Cardiac muscle cell (in vitro differentiated cells and primary cell): ENCODE measurements at places on chromosomes 16 and 17. TPM values are rescaled to one million over a fixed set of nuclear protein-coding genes. Genes with fewer than 3 reads are reported as not detected.

DNA sequence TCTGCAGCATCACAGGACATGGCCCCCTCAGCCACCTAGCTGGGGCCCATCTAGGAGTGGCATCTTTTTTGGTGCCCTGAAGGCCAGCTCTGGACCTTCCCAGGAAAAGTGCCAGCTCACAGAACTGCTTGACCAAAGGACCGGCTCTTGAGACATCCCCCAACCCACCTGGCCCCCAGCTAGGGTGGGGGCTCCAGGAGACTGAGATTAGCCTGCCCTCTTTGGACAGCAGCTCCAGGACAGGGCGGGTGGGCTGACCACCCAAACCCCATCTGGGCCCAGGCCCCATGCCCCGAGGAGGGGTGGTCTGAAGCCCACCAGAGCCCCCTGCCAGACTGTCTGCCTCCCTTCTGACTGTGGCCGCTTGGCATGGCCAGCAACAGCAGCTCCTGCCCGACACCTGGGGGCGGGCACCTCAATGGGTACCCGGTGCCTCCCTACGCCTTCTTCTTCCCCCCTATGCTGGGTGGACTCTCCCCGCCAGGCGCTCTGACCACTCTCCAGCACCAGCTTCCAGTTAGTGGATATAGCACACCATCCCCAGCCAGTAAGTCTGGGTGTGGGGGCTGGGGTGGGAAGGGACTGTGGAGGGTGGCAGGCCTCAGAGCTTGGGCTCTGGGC, 22.0 kb downstream of the RARA start:
- no peak overlapping the region for H3K4me3 ChIP-seq
- no peak for DNase-seq
- H3K27ac ChIP-seq, result peak overlapping the region; percentile 75
- no peaks in the 10 kb centered on the region for H3K27me3 ChIP-seq
- H3K36me3 ChIP-seq, result peaks cover 4% of the 10 kb centered on the region
- peaks cover 36% of the 10 kb centered on the region for H3K4me1 ChIP-seq

DNA sequence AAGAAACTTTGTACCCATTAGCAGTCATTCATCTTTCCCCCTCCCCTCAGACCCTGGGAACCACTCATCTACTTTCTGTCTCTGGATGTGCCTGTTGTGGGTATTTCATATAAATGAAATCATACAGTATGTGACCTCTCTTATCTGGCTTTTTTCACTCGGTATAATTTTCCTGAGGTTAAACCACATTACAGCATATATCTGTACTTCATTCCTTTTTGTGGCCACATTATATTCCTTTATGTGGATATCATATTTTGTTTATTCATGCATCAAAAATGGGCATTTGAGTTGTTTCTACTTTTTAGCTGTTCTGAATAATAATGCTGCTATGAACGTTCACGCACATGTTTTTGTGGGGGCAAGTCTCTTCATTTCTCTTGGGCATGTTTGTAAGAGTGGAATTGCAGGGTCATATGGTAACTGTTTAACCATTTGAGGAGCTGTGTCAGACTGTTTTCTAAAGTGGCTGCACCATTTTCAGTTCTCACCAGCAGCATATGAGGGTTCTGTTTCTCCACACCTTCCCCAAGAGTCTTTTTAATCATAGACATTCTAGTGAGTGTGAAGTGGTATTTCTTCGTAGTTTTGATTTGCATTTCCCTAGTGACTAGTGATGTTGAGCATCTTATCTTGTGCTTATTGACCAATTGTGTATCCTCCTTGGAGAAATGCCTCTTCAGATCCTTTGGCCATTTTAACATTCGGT, 3.8 kb downstream of the SNX29 start:
- H3K36me3 ChIP-seq, result no peaks in the 10 kb centered on the region
- H3K4me1 ChIP-seq, result peaks cover 6% of the 10 kb centered on the region
- DNase-seq, result no peak
- H3K27ac ChIP-seq, result no peak overlapping the region
- no peaks in the 10 kb centered on the region for H3K27me3 ChIP-seq

DNA sequence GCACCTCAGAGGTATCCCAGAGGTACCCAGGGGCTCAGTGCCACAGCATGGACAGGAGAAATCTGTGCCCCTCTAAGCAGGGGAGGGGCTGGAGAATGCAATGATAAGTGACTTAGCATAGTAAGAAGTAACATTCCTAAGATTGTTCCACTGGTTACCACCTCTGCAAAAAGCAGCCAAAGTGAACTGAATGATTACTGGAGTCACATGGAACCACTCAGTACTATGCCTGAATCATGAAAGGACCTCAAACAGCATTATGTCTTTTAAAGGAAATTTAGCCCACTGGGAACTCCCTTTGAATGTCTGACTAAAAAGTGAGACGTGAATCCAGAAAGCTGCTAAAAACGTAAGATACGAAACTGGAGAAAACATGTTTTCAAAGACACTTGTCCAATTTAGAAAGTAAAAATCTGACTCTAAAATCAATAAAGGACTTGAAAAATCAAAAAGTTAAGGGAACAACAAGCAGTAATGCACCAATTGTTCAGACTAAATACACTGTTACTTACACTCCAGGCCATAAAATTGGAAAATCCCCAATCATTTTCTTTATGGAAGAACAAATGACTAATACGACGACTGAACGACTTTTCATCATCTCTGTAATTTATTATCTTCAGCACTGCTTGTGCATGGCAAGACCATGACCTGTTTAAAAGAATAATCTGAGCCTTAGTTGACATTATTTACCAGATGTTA, 38.6 kb downstream of the LITAFD start:
- H3K27me3 ChIP-seq, result no peaks in the 10 kb centered on the region
- H3K36me3 ChIP-seq, result peaks cover 68% of the 10 kb centered on the region
- no peaks in the 10 kb centered on the region for H3K4me1 ChIP-seq

DNA sequence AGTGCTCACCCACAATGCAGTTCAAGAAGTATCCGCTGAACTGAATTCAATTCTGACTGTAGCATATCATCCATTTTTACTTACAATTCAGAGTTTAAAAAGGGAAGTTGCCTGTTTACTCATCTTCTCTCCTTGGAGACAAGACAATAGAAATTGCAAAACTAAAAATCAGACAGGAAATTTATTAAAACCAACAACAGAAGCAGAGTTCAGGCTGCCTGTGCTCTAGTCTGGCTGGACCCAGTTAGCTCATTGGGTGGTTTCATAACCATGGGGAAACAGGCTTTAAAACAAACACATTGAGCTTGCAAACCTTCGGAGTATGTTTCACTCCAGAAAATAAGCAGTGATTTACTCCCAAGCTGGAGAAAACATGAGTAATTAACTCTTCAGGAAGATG, 321.4 kb downstream of the GRIN2A start:
- no peak overlapping the region for H3K27ac ChIP-seq
- H3K36me3 ChIP-seq, result no peaks in the 10 kb centered on the region
- H3K27me3 ChIP-seq, result no peaks in the 10 kb centered on the region
- no peaks in the 10 kb centered on the region for H3K4me1 ChIP-seq
- H3K4me3 ChIP-seq, result no peak overlapping the region
- no peak for DNase-seq

The C1QL1 gene
- total RNA-seq, result 24.6 and 25.2 TPM in 2 replicates
